ENCODE measurements at places on chromosomes 2 and 18. TPM values are rescaled to one million over a fixed set of nuclear protein-coding genes. Genes with fewer than 3 reads are reported as not detected.

DNA sequence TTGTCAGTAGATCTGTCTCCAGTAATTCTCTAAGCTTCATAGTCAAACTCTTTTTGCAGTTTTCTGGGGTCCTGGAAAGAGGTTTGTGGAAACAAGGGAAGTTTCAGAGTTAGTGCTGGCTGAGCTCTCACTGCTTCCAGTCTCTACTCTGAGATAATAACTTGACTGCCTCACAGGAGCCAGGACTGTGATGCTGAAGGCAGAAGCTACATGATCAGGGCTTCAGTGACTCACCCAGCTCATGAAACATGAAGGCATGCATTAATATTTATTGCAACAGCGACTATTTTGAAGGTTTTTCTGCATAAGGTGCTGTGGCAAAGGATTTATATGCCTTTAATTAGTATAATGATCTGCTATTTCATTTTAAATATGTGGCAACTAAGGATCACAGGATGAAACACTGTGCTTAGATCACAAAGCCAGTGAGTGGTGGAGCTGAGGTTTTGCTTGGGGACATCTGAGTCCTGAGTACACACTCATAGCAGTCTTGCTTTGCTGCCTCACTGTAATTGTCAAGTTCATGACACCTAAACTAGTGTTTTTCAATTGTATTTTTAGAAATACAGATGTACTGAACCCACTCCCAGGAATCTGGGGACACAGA lies 448.4 kb upstream of the GCFC2 start:
- DNase-seq: no peak

DNA sequence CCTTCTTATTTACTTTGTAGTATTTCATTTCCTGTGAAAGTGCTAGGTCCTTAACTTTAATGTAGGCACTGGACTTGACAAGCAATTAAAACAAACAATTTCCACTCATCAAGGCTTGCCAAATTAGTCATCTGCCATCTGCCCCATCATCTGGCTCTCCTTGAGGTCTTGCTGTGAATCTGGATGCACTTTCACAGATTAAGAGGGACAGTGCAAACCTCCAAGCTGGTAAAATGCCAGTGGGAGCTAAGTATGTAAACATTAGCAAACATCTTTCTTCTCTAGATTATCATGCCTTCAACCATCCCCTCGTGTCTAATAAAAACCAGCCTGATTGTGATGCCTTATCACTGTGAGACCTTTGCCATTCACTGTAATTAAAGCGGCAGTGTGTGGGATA lies 402.9 kb downstream of the ERBB4 start:
- DNase-seq: no peak

DNA sequence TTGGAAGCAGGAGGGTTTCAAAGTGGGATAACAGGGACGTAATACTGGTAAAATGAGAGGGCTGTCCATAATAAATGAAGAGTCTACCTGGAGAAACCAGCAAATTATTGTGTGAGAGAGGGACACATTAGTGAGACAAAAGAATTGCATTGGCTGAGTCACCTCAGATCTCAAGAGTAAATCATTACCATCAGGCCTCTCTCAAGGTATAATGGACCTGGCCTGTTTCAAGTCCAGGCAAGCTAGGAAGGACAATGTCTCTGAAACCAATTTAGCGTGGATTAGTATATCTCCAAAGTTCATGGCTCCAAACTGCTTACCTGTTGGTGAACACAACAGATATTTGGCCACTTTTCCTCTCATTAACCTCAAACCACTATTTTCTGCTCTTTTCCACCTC lies 471.4 kb downstream of the CMPK2 start:
- DNase-seq: no peak

- no peak for DNase-seq
Observed at GRCh38 chr2:1458432-1458831, 45.2 kb downstream of the TPO start.

DNA sequence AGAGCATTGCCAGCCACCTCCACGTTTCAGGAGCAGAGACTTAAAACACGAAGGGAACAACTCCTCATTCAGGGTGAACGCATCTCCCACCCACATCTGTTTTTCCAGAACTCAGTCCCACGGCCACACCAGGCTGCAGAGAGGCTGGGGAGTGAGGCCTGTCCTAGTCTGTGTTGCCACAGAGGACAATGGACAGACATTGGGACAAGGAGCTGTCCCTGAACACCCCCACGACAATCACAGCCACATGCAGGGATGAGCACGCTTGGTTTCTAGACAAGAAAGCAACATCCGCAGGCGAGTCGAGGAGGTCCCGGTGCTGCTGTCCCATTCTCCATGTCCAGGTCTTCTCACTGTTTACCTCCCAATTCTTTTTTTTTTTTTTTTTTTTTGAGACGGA lies 167.4 kb downstream of the EIPR1 start:
- DNase-seq: no peak

GRCh38 chr2:96556441-96557330 lies 20.1 kb downstream of the ARID5A start:
- no peak for DNase-seq

GRCh38 chr2:17104454-17104853 lies 413.8 kb downstream of the RAD51AP2 start:
- no peak for DNase-seq

DNA sequence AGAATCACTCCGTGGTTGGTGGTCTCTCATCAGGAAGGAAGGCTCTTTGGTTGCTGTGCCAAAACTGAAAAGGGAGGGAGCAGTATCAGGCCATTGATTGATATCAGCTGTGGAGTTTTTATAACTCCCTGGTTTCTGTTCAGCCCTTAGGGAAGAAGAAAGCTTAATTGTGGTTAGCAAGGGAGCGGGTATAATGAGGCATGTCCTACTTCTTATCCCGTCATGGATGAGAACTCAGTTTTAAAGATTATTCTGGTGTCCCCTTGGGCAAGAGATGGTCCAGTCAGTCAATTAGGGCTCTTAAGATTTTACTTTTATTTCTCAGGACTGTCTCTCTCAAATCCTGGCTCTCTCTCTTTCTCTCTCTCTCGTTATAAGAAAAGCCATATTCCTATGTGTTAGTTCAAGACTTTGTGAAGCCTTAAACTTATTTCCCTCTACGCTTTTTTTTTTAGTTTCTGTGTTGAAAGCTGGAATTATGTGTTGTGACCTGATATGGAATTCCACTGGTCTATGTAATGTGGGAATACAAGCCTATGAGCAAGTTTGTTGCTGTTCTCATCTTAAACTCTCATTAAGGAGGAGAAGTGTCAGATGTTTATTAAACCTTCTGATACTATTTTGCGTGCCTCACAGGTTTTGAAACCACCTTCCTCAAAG lies 514.0 kb upstream of the CDH2 start:
- DNase-seq: no peak

DNA sequence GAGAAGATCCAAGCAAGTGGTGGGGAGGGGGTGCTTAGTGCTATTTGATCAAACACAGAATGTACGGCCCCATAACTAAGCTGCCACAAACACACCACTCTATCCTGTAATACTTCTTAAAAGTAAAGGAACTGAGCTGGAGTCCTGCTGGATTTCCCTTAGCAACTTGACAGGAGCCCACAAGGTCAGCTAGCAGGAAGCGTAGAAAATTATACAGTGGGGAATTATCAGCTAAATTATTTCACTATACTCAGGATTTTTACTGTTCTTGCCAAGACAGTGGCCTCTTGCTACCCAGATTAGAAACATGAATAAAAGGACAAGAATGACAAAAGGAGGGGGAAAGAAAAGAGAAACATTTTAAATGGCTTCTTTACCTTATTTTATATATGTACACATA lies 217.1 kb downstream of the ZNF521 start:
- DNase-seq: no peak

The PSMG2 gene
- total RNA-seq: 93.9 TPM

The TANC1 gene
- total RNA-seq: 8.5 TPM

The GBX2 gene
- 1.3 TPM for total RNA-seq

The CSRNP3 gene
- total RNA-seq: 3.8 TPM

The CYS1 gene
- 0.04 TPM for total RNA-seq

Data from GM23338 (cell line).